GM19239 (cell line): ENCODE measurements at places on chromosomes 7 and 10.

DNA sequence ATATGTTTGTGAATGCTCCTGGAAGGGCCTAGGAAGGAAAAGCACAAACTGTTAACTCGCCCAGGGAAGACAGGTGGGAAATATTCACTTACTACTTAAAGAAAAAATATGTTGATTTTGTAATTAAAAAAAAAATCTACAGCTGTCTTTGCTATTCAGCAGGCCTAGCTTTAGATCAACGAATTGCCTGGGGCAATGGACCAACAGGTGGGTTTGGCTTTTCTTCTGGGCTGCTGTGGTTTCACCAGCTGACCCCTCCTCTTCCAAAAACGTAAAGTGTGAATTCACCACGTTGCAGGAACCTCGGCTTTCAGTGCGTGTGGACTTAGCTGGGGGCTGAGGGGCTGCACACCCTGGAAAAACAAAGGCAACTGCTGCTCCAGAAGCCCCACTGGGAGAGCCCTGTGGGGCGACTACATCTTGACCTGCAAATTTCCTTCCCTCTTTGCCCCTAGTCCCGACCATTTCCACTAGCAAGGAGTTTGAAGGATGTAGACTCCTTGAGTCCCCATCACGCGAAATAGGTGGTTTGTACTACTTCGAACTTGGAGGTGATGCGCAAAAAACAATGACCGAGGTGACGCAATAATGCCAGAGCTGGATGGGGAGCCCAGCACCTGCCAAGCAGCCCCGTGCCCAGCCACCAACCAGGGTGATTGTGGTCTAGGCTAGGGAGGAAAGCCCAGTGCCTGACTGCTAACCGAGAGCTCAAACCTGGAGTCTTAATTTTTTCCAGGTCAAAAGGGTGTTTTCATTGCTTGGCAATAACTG is 7.4 kb downstream of the PRLHR start:
- no peak for DNase-seq

DNA sequence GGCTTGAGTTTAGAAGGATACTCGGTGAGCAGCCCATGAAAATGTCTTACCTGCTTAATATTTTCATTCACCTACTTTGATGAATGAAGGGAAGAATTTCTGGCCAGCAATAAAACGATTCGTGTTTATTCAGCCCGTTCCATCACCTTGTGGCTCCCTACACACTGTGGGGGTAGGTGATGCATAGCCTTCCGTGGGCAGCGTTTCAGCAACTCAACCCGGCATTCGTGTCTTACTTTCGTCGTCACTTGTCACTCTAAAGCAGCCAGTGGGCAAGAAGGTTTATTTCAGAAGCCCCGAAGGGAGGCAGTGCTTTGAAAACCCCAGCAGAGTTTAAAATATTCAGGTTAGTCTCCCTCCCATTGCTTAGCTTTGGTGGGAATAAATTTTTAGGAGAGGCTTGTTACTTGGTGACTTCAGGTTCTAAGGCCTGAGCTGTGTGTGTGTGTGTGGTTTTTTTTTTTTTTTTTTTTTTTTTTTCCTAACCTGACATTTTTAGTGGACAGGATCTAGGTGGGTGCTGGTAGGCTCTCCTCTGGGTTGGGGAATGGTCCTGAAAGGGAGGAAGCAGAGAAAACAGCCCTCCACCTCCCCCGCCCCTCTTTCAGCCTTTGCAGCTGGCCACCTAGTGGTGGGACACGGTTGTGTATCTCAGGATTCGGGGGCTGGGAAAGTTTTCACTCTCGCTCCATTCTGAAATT is 1.8 kb downstream of the GRK5 start:
- no peak for DNase-seq

DNA sequence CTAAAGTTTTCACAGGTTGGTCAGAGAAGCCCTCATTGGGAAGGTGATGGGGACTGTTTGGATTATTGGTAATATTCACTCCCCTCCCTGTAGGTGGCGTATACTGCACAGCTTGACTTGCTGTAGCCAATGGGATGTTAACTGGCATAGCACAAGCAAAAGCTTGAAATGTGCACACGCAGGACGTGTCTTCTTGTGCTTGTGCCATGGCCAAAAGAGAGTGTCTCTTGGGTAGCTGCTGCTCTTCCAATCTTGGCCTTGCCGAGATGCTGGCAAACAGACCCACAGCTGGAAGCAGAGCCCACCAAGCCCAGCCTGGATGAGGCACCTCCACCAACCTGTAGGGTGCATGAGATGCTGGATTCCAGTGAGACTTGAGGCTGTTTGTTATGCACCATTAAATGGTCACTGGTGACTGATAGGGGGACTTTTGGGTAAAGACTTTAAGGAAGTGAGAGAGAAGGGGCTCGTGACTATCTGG is 266.0 kb downstream of the GRID1 start:
- DNase-seq = peak; percentile 30

- DNase-seq = no peak
Observed at GRCh38 chr7:47232751-47233412, 349.0 kb downstream of the TNS3 start.

- no peak for DNase-seq
Observed at GRCh38 chr7:89477991-89478390, 676.3 kb upstream of the STEAP1 start.

DNA sequence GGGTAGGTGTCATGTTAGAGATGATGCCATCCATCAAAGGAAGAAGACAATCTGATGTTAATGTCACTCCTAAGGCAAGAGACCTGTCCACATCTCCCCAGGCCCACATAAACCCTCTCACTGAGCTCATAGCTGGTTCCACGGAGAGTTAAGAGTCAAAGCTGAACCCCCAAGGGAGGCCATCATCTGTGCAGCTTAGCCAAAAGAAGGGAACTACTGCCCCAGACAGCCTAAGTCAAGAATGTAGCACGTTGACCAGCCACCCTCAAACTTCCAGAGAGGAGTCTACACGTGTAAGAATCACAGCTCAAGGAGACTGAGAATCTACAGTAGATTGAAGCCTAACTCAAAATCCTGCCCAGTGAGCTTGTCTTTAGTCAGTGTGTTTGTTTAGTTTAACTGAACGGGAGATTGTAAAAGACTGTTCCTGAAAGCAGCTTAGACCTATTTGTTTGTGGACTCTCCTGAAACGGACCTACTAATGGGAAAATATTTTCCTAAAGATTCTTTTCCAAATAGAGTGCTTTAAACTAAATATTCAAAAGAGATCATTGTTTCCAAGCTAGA is 192.7 kb upstream of the NFE2L3 start:
- DNase-seq = no peak

DNA sequence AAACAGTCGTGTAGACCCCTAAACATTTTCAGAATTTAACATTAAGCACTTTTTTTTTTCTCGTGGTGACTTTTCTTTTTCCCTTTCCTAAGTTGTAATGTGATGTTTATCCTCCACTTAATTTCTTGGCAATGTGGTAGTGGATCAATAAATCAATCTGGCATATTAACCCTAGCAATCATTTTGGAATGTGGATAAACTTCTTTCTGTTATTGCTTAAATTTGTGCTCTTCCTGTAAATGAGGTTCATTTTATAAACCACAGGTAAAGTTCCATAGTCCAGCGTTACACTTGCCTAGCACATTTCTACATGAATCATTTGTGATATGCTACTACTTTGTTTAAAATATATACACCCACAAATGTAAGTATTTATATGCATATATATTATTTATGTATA is 247.4 kb upstream of the ETV1 start:
- no peak for DNase-seq

DNA sequence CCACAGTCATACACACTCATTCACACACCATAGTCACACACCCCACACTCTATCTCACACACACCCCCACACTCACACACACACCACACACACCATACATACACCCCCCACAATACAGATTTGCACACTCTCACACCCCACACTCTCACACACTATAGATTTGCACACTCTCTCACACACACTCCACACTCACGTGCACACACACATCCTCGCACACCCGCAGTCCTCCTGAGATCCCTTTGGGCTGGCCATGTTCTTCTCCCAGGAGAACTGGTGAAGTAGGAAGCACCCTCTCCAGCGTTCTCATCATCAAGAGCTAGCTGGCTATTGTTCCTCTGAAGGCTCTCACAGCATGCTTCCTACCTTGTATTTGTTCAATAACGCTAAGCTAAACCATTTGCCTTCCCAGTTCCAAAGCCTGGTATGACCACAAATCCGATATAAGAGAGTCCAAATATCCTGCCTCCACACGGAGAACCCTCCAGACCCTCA is 86.2 kb downstream of the HECW1 start:
- no peak for DNase-seq

- no peak for DNase-seq
Observed at GRCh38 chr10:53957401-53957800, 843.6 kb downstream of the PCDH15 start.

DNA sequence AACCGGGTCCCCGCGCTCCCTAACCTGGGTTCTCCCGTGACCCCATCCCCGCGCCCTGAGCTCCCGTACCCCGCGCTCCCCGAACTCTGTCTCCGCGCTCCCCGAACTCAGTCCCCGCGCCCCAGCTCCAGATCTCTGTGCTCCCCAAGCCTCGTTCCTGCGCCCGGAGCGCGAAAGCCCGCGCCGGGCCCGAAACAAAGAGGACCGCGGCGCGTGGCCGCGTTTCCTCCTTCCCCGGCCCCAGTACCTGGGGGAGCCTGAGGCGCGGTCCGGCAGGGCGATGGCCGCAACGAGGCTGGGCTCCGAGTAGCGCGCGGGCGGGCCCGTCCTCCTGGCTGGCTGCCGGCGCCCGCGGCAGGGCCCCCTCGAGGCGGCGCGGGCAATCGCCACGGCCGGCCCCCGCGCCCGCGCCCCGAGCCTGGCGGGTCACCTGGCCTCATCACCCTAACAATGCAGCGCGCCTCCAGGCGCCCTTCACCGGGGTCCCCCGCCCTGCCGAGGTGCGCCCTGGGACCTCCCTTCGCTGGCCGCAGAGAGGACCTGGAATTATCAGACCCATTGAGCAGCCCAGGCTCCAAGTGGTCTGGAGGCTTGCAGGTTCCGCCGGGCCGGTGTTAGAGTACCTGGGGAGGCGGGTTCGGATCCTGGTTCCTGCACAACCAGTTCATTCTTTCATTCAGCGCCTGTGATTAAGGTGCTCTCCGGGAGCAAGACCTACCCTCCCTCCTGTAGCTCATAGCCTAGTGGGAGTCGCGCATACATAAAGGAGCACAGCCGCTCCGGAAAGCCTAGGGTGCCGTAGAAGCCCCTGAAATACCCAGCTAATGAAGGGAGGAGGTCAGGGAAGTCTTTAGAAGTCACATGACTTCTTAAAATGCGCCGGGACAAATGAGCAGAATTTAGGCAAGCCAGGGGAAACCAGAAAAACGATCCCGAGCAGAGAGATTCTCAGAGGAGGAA is at the start of gene TNS3:
Gene TNS3, minus strand, starts transcription at position 308 of the 960 bp plus-strand sequence. CDS start 142,475 bp downstream, outside the sequence.
- no peak for DNase-seq

GRCh38 chr10:110737886-110738634 is 93.9 kb downstream of the RBM20 start:
- DNase-seq = no peak

- DNase-seq = no peak
Observed at GRCh38 chr7:102983602-102984001, 70.8 kb downstream of the LRRC17 start.
